ENCODE measurements at places on chromosomes 6 and 20.

- DNase-seq, result no peak
Observed at GRCh38 chr6:134166511-134167261, 114.3 kb upstream of the SLC2A12 start.

DNA sequence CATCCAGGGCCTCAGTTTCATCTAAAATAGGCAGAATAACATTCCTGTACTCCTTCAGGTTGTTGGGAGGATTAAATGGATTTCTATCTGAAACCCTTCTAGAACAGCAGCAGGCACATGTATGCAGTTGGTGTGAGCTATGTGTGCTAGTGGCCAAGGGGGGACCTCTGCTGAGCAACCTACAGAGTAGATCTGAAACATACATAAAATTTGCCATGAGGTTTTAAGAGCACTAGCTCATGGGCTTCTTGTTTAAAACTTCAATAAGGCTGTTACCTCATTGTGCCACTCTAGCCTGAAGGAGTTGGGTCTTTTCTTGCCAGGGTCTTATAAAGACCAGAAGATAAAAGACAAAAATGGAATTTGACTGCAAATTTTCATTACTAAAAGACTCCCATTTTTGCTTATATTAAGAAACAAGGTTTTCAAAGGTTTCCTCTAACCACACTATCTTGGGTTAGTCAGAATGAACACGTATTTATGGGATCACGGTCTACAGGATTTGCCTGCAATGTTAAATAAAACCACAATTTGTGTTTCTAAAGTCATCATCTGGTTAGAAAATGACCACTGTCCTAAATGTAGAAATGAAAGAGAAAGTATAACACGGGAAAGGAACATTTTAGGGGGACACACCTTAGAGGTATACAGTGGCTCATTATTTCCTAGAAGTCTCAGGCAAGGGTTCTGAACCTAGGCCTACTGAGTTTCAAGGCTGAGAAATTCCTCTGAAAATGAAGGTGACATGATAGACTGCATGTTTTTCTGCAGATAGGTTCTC is 144.9 kb upstream of the OLIG3 start:
- no peak for DNase-seq

- no peak for DNase-seq
Observed at GRCh38 chr6:69097948-69098347, 462.9 kb downstream of the ADGRB3 start.

GRCh38 chr20:62736407-62737071 is 27.9 kb downstream of the NTSR1 start:
- DNase-seq, result no peak

GRCh38 chr20:37376791-37377190 is 30.9 kb downstream of the SRC start:
- no peak for DNase-seq

GRCh38 chr6:56618050-56618449 is 24.6 kb downstream of the DST start:
- no peak for DNase-seq

- DNase-seq, result no peak
Observed at GRCh38 chr6:2264932-2265331, 19.5 kb upstream of the GMDS start.

DNA sequence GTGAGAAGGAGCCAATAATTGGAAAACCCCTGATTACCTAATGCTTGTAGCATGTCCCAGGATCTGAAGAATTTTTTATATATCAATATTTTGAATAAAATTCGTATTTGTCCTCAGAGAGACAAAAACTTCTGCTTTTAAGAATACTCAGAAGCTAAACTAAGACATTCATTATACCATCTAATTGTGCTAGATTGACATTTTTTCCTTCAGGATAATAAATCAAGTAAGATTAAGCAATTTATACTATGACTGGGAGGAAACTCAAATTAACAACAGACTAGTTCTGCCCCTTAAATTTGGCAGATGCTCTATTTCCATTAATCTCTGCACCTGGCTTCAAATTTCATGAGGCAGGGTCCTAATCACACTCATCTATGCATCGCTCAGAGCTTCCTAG is 291.4 kb downstream of the PLCB1 start:
- DNase-seq, result no peak

DNA sequence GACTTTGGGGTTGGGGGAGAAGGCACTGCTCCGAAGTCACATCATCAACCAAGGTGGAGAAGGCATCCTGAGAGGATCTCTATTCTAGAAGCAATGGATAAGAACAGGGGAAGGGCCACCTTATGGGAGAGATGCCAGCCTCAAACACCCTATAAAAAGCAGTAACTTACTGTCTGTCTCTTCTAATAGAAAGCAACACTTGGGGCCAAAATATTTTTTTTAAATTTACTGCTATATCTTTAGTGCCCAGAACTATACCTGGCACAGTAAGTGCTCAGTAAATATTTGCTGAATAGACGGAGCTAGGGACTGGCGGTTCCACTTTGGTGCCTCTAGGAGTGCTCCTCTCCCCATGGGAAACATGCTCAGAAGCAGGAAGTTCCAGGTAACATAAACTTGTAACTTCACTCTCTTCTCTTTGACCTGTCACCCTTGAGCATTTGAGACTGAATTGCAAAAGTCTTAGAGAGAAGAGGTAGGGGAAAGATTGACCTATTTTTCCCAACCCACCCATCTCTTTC is 807 bp upstream of the OTOR start:
- no peak for DNase-seq

GRCh38 chr20:44051661-44052000 is 135.4 kb downstream of the JPH2 start:
- DNase-seq, result no peak

Data from stimulated activated CD4-positive, alpha-beta T cell treated with anti-CD3 and anti-CD28 coated beads, Interleukin-4, amount 100 ng/mL, for 4 hours (primary cell).